CD4-positive, alpha-beta T cell treated with Interleukin-10 for 1 hour (primary cell): ENCODE measurements at places on chromosomes 3 and 15.

DNA sequence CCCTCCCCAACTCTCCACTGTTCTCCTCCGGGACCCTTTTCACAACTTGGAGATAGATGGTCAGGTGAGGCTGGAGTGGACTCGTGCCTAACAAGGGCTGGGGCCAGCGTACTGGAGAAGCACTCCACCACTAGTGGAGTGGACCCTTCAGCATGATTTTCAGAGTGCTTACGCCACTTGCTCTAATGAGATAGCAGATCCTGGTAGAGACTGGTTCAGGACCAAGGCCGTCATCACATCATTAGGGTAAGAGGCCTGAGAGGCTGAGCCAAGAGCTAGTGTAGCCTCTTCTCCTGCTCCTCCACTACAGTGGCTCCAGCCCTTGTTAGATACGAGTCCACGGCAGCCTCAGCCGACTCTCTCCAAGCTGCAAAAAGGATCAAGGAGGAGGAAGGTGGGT is 66.9 kb upstream of the NTRK3 start:
- no peak for DNase-seq

GRCh38 chr3:134345202-134345601 is 29.0 kb downstream of the AMOTL2 start:
- DNase-seq = no peak

- DNase-seq = no peak
These were observed 160.7 kb downstream of the STAC start for GRCh38 chr3:36540888-36541518.

GRCh38 chr15:97929456-97930229 is 30.9 kb upstream of the ARRDC4 start:
- DNase-seq = no peak

- no peak for DNase-seq
These were observed 12.8 kb upstream of the CFAP44 start for GRCh38 chr3:113454057-113454456.

DNA sequence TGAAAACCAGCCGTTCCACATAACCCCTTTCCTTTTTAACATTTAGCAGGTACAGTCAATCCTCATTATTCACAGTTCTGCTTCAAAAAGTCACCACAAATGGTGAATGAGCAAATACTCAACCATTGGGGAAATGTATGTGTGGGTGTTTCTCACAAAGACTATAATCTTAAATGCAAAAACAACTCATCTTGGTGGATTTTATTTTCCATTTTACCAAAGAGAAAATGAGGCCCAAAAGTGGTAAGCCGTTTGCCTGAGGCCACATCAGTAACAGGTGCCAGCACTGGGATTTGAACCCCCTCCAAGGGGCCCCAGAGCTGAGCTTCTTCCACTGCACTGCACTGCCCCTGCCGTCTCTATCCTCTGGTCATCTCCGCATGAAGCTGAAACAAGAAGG is 208.8 kb downstream of the OSBPL10 start:
- DNase-seq = no peak

DNA sequence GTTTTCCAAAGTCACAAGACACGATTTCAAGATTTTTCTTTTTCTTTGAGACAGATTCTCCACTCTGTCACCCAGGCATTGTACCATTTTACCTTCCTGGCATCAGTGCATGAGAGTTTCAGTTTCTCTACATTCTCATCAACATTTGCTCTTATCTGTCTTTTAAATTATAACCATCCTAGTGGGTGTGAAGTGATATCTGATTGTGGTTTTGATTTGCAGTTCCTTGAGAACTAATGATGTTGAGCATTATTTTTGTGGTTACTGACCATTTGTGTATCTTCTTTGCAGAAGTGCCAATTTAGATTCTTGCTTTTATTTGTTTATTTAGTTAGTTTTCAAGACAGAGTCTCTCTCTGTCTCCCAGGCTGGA is 41.2 kb downstream of the ADIPOQ start:
- no peak for DNase-seq

- no peak for DNase-seq
These were observed 36.2 kb upstream of the LRTM1 start for GRCh38 chr3:54964081-54964480.

GRCh38 chr15:52117549-52117948 is 5.0 kb upstream of the BCL2L10 start:
- no peak for DNase-seq

- no peak for DNase-seq
These were observed 291.0 kb downstream of the TBL1XR1 start for GRCh38 chr3:176906046-176906905.

DNA sequence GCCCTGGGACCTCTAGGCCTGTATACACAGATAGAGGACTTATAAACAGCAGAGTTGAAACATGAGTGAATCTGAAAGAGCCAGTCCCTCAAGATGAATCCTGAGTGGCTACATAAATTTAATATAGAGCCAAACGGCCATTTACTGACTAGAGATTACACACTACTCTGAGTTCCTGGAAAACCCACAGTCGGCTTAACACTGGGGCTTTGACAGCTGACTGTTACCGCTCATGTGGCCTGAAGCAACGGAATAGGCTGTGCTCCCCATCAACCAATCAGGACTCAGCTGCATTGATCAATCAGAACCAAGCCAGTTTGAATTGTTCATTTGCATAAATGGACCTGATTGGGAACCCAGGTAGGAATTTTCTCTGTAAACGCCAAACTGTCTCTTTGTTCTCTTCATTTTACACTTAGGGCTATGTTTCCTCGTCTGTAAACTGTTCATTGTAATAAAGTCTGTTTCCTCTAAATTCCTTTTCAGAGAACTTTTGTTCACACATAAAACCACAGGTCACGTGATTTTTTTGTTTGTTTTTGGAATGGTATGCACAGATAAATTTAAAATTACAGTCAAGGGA is 40.5 kb downstream of the CCNL1 start:
- DNase-seq = peak; percentile 67

DNA sequence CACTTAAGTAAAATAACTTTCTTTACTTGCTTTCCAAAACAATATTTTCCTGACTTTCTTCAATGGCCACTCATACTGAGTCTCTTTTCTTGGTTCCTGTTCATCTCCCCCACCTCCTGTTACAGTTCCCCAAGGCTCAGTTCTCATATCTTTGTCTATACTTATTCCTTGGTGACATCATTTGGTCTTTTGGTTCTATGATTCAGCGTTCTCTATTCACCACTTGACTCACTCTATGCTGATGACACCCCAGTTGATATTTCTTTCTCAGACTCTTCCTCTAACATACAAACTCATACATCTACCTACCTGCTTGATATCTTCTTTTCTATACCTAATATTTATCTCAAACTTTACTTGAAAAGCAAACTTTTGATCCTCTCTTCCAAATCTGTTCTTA is 85.0 kb upstream of the P3H2 start:
- no peak for DNase-seq

DNA sequence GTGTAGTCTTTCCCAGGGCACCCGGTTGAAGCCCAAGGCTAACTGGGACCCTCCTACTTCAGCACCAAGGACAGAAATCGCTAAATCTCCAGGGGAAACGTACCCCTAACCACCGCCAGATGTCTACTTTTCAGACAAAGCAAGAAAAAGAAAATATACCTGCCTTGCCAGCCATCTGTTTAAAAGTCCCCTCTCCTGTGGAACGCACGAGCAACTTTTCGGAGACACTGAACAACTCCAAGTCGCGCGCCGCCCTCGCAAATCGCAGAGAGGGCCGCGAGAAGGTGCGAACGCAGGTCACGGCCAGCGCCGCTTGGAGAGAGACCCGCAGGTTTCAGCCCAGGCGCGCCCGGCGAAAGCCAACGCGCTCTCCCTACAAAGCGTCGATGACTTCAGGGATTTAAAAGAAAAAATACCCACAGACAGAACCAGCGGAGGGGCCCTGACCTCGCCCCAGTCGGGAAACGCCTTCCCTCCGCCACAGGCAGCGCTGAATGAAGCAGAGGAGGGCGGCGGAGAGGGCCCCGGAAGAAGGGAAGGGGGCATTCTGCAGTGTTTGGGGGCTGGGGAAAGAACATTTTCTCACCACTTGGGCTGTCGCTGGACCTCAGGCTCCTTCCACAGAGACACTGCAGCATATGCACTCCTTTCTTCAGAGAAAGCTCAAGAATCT is 213.1 kb downstream of the FGF12 start:
- DNase-seq = no peak

GRCh38 chr3:121152573-121152972 is 244.6 kb downstream of the STXBP5L start:
- no peak for DNase-seq

- DNase-seq = no peak
These were observed 184.1 kb downstream of the ADAMTSL3 start for GRCh38 chr15:83837945-83838571.

DNA sequence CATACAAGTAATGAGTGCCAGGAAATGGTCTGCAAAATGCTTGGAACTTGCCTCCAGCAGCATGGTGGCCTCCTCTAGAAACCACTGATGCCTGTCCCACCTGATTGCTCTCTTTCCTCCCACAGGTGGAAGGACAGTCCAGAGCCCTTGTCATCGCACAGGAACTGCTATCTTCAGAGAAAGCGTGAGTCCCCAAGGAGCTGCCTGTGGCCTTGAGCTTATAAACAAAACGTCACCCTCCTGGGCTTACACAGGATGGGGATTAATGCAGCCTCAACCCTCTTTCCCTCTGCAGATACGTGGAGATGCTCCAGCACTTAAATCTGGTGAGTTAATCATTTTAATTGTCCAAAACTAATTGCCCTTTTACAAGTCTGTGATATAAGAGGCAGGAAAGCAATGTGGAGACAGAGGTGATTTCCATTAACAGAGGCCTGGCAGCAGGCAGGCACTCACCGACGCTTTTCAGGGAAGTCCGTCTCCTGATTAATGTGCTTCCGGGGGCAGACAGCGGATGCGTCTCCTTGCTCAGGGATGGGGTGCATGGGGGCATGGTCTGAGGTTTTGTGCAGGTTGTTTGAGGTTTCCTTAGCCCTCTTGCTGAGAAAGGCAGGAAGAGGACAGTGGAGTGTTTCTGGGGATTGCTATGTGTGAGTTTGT is 61.8 kb downstream of the FGD5 start:
- DNase-seq = no peak

DNA sequence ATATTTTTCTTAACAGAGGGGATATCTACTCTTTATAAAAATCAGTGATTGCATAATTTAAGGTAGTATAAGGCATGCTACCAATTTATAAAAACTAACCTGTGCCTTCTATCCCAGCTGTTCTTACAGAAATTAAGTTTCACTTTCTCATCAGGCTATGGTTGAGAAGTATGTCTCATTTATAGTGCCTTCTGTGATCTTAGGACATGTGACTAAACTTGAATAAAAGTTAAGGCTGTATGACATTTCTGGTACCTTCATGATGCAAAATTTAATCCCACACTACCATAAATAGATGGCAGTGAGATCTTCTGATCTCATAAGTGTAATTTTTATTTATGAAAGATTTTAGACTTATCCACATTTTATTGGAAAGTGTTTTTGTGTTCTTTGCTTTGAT is 12.6 kb downstream of the TIPARP start:
- DNase-seq = no peak

GRCh38 chr3:138796761-138797160 is 38.0 kb downstream of the PIK3CB start:
- no peak for DNase-seq

- DNase-seq = no peak
These were observed 11.9 kb downstream of the GPR176 start for GRCh38 chr15:39908186-39908585.

DNA sequence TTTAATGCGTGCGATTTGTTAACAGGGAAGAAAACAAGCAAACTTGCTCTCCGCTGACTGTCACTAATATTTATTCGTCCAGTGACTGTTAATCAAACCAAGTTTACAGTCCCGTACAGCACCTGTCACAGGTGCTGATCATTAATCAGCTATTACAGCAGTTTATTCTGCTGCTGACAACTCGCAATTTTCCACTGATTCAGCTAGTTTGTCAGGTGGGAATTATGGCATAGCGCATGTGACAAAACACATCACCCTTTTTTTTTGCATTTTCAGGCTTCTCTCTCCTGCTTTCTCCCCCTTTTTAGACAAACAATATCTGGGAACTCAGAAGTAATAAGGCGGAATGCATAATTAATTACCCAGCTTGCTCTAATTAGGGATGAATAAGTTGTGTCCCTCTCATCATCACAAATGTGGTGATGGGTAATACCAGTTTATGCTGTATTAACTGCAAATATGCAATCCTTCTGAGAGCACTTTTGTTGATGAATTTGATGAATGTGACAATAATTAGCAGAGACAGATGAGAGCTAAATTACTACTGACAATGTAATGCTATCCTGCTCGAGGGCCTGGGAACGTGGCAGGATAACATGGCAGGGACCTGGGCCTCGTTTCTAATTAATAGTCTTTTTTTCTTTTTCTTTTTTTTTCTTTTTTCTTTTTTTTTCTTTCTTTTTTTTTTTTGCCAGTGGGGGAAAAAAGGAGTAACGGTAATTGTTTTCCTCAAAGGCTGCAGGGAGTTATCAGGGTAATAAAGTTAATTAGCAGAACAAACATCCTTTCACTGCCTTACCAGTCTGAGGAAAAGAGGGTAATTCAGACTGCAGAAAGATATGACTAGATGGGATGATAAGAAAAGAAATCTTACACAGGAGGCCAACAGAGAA is 150.3 kb upstream of the SOX2 start:
- no peak for DNase-seq

- DNase-seq = no peak
These were observed 411 bp upstream of the EIF2B5 start for GRCh38 chr3:184134746-184135148.

DNA sequence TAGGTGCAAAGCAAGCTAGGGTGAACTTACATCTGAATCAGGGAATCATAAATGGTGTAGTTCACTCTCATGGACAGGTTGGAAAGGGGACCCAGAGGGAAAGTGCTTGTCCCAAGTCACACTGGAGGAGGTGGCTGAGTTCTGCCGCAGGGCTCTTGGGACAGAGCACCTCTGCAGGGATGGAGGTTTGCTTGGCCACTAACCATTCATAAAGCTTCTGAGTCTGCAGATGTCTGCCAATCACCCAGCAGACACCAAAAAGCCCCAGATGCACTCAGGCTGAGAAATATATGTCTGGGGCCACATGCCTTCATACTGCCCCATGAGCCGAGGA is 17.9 kb upstream of the RTP2 start:
- DNase-seq = no peak

DNA sequence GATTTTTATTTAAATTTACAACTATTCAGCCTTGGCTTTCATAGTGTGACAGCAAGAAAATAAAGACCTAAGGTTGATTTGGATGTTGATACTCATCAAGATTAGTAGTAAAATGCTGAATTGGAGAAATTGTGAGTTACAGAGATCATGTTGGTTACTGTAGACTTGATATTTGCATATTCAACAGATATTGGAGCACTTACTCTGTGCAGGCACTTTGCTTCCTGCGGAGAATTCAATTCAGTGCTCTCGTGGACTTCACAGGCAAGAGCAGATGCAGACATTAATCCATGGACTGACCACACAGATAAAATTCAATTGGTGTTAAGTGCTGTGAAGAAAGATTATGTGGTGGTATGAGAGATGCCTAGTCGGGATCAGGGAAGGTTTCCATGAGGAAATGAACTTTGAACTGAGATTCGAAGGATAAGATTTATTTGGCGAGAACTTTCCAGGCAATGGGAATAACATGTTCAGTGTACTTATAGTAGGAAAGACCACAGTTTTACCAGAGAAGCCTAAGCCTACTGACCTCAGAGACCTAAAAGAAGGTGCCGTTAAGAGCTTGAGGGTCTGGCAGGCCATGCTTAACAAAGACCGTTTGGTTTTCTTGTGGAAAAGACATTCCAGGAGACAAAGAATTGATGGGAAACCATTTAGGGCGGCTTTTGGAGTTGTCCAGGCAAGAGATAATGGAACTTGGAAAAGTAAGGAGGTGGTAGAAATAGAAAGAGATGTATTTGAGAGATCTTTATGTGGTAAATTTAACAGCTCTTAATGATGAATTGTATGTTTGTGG is 4.3 kb downstream of the SELENOT start:
- no peak for DNase-seq

GRCh38 chr15:61997786-61998185 is 62.5 kb downstream of the VPS13C start:
- DNase-seq = no peak
